Pons (tissue), 1 donor: ENCODE measurements at places on chromosomes 11 and 22.

DNA sequence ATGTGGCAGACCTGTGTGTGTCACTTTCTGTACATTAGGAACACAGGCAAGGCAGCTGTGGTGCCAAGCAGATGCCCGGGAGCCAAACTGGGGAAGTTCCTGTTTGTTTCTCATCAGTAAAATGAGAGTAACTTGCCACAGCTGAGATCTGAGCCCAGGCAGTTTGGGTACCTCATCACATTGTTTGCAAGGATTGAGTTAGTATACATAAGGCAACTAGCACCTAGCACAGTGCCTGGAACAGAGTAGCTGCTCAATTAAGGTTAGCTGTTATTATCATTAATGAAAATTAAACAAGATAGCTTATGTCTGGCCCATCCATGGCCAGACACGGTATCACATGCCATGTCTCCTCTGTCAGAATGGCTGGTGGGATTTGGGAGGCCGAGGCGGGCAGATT is 7.8 kb downstream of the SOX10 start:
- DNase-seq: peak; percentile 22

DNA sequence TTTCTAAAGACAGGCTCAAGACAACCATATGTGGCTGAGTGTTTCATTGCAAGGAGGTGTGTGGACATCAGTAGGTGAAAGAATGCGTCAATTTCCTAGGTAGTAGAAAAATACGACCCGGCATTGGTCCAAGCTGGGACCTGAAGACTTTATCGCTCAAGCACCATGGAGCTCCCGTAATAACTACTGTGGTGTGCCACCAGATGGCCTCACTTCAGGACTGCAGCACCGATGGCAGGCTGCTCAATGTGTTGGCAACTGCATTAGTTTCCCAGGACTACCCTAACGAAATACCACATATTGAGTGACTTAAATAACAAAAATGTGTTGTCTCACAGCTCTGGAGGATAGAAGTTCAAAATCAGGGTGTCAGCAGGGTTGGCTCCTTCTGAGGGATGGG is 72.4 kb upstream of the FAT3 start:
- DNase-seq: peak; percentile 10

DNA sequence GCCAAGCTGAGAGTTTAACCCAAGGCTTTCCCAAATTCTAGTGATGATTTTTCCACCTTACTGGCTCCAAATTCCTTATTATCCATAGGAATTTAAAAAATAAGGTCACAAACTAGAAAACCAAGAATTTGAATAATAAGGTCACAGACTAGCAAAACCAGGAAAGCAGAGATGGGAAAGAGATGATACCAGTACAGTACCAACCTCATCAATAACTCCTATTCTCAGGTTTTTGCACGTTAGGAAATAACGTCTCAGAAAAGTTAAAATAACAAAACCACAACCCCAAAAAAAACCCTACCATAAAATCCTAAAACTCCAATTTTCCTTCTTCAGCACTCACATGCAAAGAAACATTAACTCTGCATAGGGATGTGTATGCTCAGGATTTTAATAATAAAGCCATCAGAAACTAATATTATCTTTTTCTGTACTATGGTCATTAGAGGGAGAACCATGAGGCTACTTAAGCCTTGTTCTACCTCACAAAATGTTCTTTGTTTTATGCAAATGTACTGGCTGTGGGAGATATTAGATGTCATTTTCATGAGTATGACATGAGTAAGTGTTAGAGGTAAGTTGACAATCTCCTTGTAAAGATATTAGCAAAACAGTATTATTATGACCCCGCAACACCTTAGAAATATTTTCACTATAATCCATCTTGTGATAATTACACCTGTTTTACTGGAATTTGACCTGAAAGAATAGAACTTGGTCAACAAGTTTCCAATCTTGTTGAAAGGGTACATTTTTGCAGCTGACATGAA is 16.1 kb upstream of the EED start:
- DNase-seq: no peak

DNA sequence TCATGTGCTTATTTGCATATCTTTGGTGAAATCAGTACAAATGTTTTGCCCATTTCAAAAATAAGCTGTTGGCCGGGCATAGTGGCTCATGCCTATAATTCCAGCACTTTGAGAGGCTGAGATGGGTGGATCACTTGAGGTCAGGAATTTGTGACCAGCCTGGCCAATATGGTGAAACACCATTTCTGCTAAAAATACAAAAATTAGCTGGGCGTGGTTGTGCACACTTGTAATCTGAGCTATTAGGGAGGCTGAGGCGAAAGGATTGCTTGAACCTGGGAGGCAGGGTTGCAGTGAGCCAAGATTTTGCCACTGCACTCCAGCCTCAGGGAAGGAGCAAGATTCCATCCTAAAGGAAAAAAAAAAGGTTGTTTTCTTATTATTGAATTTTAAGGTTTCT is 136.0 kb downstream of the SWAP70 start:
- no peak for DNase-seq

DNA sequence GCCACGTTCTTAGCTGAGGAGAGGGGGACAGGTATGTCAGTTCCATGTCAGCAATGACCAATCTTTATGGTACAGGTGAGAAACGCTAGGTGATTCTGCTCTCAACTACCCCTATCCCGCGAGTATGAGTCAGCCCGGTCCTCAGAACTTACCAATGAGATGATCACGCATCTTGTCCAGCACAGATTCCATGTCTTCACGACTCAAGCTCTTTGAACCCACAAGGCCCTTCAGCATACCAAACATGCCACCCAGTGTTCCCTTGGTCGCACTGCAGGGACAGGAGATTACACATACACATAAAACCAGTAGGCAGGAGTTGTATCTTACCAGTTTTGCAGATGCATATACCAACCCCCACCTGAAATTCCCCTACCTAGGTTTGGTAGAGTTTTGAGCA is 2.9 kb downstream of the SRPRA start:
- no peak for DNase-seq

- no peak for DNase-seq
Measured at GRCh38 chr11:84419616-84420015, 1133.4 kb upstream of the CCDC90B start.

DNA sequence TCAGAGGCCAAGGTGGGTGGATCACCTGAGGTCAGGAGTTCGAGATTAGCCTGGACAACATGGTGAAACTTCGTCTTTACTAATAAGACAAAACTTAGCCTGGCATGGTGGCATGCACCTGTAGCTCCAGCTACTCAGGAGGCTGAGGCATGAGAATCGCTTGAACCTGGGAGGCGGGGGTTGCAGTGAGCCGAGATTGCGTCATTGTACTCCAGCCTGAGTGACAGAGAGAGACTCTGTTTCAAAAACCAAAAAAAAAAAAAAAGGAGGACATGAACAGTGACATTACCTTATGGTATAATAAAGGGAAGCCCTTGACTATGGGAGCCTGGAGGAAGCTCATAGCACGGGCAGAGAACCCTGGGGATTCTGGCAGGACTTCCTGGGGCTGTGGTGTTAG is 16.5 kb upstream of the PLEKHB1 start:
- DNase-seq: no peak

DNA sequence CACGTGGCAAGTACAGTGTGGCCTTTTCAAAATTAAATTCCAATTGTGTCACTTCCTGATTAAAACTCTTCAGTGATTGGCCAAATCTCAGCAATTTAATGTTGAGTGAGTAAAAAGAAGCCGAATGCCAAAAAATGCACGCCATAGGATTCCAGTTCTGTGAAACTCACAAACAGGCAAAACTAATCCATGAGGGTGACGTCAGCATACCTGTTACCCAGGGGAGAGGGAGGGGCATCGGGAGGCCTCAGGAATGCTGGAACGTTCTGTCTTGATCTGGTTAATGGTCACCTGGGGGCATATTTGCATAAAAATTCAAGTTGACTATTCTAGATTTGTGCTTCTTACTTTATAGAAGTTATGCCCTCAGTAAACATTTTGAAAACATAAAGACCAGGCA is 39.9 kb upstream of the RAB1B start:
- no peak for DNase-seq
